Dermis blood vessel endothelial cell (primary cell): ENCODE measurements at places on chromosomes 2 and 18. TPM values are rescaled to one million over a fixed set of nuclear protein-coding genes. Genes with fewer than 3 reads are reported as not detected.

PARD6G gene
- 25.4 and 60.2 TPM in 2 replicates for total RNA-seq

IL1RL1 gene
- total RNA-seq: 0.17 and 2.9 TPM in 2 replicates

FAM124B gene
- total RNA-seq: 139 and 228 TPM in 2 replicates

ADCYAP1 gene
- not detected in 2 replicates for total RNA-seq

TMEM178A gene
- not detected in 2 replicates for total RNA-seq

VIT gene
- 0.65 TPM in 1 of 2 replicates, not detected in the other for total RNA-seq

VAMP5 gene
- total RNA-seq: 45.3 and 132 TPM in 2 replicates

IL36RN gene
- not detected in 2 replicates for total RNA-seq

PRKAG3 gene
- not detected in 2 replicates for total RNA-seq

SOS1 gene
- 13.1 and 24.9 TPM in 2 replicates for total RNA-seq

STAT4 gene
- total RNA-seq: 0.51 and 1.6 TPM in 2 replicates

L3MBTL4 gene
- 5.9 and 8.0 TPM in 2 replicates for total RNA-seq

ZNF638 gene
- 128 and 163 TPM in 2 replicates for total RNA-seq

SLC4A3 gene
- total RNA-seq: 0.17 and 0.37 TPM in 2 replicates

GULP1 gene
- total RNA-seq: 15.7 and 17.2 TPM in 2 replicates

C2orf66 gene
- under 0.01 and 0.14 TPM in 2 replicates for total RNA-seq

NUP35 gene
- total RNA-seq: 13.8 and 20.1 TPM in 2 replicates

RFTN2 gene
- 14.4 and 22.0 TPM in 2 replicates for total RNA-seq

ABHD1 gene
- total RNA-seq: not detected in 2 replicates

PLB1 gene
- 0.05 and 1.0 TPM in 2 replicates for total RNA-seq

LMAN2L gene
- total RNA-seq: 24.2 and 24.7 TPM in 2 replicates

DUSP28 gene
- 1.9 and 2.4 TPM in 2 replicates for total RNA-seq

LBX2 gene
- total RNA-seq: 0.98 and 2.9 TPM in 2 replicates

XDH gene
- total RNA-seq: not detected in 2 replicates

GNLY gene
- not detected in 2 replicates for total RNA-seq

RNF125 gene
- total RNA-seq: 4.3 and 9.4 TPM in 2 replicates
